ENCODE measurements at places on chromosomes 3 and 15.

DNA sequence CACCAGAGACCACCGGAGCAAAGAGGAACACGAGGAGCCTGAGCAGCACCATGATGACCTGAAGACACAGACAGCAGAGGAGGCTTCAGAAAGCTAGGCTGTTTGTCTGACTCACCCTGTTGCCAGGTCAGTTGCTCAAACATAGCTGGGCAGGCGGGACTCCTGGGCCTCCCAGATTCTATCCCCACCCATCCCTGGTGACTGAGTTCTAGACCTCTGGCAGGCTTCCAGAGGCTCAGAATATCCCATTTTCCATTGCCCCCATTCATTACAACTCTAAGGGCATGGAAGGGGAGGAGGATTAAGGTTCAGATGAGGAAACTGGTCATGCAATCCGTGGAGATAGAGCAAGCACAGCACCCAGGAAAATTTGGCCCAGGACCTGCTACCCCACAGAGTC, at the start of gene CDHR4:
Gene CDHR4, minus strand, starts transcription at position 113 of the 400 bp plus-strand sequence. Its CDS starts 61 bp downstream, at position 52.
- no peak for DNase-seq

- DNase-seq, result no peak
These were observed 1.2 kb downstream of the COX17 start for GRCh38 chr3:119676020-119676419.

GRCh38 chr3:197798863-197799262, 7.8 kb downstream of the LRCH3 start:
- no peak for DNase-seq

GRCh38 chr3:146342989-146343388, 92.1 kb upstream of the PLSCR4 start:
- DNase-seq, result no peak
